CD4-positive, alpha-beta memory T cell (primary cell): ENCODE measurements at places on chromosomes 13 and 19. TPM values are rescaled to one million over a fixed set of nuclear protein-coding genes. Genes with fewer than 3 reads are reported as not detected.

GRCh38 chr13:112068540-112069060, 1.7 kb downstream of the SOX1 start:
- no peak for DNase-seq

- peak; percentile 54 for DNase-seq
These were observed at the start of gene TNPO2 for GRCh38 chr19:12723641-12724426. TSS of gene TNPO2 (minus strand) at chr19:12723932. CDS start at chr19:12720977, 2,955 bp downstream.

- no peak for DNase-seq
These were observed 7.8 kb upstream of the CDK8 start for GRCh38 chr13:26246154-26246553.

- no peak for DNase-seq
These were observed 49.5 kb downstream of the RFX2 start for GRCh38 chr19:6060600-6061375.

DNA sequence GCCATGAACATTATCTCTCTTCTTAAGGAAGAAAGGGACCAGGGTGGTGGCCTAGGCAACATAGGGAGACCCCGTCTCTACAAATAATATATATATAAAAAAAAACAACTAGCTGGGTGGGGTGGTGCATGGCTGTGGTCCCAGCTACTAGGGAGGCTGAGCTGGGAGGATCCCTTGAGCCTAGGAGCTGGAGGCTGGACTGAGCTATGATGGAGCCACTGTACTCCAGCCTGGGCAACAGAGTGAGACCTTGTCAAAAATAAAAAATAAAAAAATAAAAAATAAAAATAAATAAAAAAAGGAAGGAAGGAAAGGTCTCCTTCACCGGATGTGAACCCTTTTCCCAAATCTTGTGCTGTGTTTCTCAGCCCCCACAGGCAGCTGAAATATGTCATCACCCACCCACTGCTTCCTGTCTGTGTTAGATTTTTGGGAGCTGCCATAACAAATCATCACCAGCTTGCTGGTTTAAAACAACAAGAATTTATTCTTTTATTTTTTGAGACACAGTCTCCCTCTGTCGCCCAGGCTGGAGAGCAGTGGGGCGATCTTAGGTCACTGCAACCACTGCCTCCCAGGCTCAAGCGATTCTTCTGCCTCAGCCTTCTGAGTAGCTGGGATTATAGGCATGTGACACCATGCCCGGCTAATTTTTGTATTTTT, 9.5 kb upstream of the TSPAN16 start:
- no peak for DNase-seq

DNA sequence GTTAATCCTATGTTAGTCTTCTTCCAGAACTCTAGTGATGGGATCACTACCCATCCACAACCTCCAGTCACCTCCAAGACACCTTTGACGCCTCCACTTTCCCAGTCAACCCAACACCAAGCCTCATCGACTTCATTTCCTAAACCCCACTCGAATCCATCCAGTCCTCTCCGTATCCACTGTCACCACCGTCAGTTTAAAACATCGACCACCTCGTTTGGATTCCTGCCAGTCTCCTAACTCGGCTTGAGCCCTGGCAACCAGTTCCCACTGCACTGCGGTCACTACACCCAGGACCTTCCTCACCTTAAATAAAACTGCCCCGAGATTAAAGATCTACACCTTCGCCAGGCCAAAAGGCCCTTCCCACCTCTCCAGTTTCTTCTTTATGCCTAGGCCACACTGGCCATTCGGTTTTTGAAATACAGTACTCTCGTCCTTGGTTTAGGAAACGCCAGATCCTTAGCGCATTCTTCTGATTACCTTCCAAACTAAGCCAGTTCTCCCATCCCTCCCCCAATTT, 1.2 kb downstream of the MTIF3 start:
- DNase-seq: no peak

DNA sequence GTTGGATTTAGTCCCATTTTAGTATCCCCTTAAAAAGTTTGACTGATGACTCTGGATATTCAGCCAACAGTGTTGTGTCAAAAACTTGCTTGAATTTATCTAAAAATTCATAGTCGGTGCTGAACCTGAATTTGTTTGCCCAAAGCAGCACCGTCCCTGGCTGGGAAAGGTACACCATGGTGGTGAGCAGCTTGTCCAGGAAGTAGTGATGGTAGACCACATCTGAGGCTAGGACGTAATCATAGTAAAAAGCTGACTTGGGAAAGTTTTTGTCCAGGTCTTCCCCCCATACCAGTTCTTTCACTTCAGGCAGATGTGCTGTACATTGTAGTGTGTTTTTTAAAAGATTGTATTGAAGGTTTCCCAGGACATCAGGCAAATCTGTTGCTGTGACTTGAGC, 8.8 kb downstream of the METTL21C start:
- DNase-seq: no peak

- DNase-seq: no peak
These were observed 532.7 kb upstream of the SPRY2 start for GRCh38 chr13:80873589-80873988.

DNA sequence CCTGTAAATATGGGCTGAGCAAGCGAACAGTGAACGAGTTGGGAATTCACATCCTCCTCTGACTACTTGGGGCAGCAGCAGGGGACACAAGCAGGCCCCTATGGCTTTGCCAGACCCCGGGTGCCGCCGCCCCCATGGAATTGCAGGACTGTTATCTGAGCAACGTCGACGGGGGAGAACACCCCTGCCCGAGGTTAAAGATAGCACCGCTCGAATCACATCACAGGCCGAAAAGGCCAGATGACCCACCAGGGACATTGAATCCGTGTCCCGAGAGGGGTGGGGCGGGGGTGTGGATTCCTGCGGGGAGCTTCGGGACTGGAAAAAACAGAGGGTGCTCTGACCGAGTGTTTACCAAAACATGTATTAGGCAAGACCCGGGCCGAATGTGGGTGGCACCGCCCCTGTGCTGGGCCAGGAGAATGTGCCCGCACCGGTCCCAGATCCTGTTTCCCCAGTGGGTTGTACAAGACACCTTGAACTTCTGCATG, 9.1 kb downstream of the FEM1A start:
- no peak for DNase-seq

DNA sequence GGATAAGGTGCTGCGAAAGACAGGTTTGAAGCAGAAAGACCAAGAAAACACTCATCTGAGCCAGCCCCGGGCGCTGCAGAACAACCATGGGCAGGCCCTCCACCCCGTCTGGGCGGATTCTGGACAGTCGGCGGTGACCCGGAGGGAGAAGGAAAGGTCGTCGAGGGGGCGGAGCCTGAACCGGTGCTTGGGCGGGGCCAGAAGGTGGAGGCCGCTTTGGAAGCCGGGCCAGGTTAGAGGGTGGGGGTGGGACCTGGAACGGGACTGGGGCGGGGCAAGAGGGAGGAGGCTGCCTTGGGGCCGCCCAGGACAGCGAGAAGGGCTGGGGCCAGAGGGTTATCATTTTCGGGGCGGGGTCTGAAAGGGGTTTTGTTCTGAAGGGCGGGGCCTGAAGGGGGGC, 5.0 kb upstream of the ZNF765 start:
- no peak for DNase-seq

DNA sequence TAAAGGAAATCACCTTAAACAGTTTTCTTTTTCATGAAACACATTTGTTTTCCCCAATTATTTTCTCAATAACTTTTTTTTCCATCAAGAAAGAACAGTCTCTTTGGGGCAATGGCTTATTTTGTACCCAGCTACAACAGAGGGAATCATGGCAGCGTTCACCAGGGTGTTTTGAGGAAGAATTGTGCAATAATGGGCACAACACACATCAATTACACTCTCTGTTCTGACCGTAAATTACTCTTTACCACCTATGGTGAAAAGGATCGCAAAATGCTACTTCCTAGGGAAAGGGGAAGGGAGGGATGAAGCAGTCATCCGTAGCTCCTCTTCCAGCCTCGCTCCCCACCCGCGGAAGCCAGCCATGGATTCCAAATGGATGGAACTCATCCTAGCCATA, 38.6 kb downstream of the TMTC4 start:
- no peak for DNase-seq

DNA sequence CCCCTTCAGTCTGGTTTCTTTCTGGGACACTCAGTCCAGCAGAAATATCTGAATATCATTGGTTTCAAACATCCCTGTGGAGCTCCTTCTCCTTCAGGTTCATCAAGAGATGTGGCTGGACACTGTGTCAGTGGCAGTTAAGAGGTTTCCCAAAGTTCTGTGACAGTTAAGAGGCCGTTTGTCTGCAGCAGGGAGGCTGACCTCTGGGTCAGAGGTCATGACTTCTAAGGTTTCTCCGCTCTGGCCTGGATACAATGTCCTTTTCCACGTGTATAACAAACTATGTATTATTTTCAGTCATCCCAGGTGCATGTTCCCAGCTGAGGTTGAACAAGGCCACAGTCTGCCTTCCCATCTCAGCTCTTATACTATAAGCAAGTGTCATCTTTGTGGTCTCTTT, 174.9 kb downstream of the B3GLCT start:
- no peak for DNase-seq

GRCh38 chr19:30955112-30956104, 393.8 kb downstream of the TSHZ3 start:
- DNase-seq: no peak

GRCh38 chr13:72782717-72783116, 784 bp downstream of the PIBF1 start:
- DNase-seq: peak; percentile 18

GRCh38 chr19:17580470-17581144, 25.2 kb downstream of the COLGALT1 start:
- no peak for DNase-seq

GRCh38 chr19:34512254-34512822, 30.8 kb downstream of the WTIP start:
- DNase-seq: no peak

GRCh38 chr19:19342086-19343015, 21.7 kb downstream of the MAU2 start:
- DNase-seq: no peak

Gene PODNL1
- not detected for total RNA-seq

Gene LGI4
- total RNA-seq: 0.72 TPM

Gene ZNF714
- 14.7 TPM for total RNA-seq

Gene DCT
- total RNA-seq: 0.53 TPM

Gene KLK2
- total RNA-seq: not detected

Gene MRPS12
- total RNA-seq: 26.9 TPM

Gene ZGLP1
- 7.7 TPM for total RNA-seq

Gene PRRG2
- total RNA-seq: 1.0 TPM

Gene F7
- total RNA-seq: not detected

Gene PSG2
- total RNA-seq: not detected

Gene VSTM2B
- total RNA-seq: not detected

Gene RGCC
- total RNA-seq: 146 TPM
